ENCODE measurements at places on chromosomes 5 and 9.

GRCh38 chr9:95373069-95373681 is 55.7 kb upstream of the FANCC start:
- no peak for DNase-seq

DNA sequence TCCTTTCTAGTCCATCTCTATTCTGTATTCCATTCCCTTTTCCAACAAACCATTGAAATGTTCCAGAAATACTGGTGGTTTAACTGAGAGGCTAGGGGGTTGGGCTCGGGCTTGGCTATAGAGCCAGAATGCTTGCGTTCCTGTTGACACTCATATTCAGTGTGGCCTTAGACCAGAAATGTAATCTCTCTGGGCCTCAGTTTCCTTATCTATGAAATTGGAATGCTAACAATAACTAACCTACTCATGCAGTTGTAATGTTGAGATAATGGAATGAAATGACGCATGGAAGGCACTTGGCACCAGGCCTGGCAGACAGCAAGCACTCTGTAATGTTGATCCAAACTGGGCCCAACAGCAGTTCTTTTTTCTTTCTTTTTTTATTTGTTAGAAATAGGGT is 26.8 kb downstream of the JADE2 start:
- DNase-seq: no peak

DNA sequence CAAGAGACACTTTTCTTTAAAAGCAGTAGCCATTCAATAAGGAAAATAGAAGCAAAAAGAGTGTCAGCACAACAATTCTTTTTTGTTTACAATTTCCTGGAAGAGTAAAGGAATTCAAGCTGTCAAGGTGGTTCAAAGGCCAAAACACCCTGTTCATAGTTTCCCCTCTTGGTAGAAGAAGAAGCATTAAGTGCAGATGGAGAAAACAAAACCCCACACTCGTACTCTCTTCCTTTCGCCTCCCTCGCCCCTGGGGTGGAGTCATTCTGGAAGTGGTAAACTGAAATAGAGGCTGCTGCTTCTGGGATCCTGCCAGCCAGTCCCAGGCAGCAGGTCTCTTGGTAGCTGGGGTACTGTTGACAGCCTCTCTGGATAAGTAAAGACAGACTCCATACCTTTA is 105.0 kb downstream of the ANKRD55 start:
- DNase-seq: peak; percentile 20

DNA sequence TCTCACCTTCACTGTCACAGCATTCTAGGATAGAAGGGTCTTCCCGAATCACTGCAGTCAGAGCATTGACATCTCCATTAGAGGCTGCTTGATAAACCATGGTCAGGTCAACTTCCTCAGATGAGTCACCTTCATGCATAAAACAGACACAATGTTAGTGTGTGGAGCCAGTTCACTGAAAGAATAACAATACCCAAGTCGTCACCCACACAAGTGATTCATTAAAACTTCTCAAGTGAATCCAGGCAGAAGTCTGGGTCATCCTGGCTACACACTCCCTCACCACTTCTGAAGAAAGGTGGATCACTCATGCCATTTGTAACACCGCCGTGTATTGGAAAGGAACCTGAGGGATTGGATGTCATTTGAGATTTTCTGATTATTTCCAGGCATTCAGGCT is 49.6 kb downstream of the ANKRD55 start:
- no peak for DNase-seq

GRCh38 chr5:162202285-162202880 is 134.8 kb downstream of the GABRG2 start:
- no peak for DNase-seq

DNA sequence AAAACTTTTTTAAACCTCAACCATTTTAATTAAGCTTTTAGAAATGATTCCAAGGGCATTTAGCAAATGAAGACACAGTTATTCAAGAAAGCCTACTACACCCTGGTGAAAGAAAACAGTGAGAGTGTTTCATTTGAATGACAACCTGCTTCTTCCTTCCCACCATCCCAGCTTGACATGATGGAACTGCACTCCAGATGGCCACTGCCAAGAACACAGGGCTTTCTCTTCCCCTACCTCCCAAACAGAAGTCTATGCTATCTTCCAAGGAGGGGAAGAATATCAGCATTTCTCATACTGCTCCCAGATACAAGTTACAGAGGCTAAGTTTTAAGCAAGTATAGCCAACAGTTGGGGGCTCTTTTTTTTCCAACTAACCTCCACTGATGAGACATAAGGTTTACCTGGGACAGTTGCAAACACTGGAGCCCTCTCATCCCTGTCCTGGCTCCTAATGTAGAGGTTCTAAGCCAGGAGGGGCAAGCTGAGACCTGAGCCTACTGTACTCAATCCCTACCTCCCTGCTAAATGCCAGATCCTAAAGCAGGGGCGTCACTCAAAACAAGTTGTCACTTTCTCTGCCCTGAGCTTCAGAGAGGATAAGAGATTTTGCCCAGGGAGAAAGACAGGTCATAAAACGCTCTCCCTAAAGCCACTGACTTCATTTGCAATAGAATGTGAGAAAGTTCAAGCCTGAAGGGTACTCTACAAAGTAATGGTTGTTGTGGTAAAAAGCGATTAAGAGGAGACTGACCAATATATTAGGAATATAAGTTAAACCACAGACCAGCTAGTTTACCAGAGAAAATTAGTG is 88.5 kb upstream of the SLC27A6 start:
- DNase-seq: no peak

DNA sequence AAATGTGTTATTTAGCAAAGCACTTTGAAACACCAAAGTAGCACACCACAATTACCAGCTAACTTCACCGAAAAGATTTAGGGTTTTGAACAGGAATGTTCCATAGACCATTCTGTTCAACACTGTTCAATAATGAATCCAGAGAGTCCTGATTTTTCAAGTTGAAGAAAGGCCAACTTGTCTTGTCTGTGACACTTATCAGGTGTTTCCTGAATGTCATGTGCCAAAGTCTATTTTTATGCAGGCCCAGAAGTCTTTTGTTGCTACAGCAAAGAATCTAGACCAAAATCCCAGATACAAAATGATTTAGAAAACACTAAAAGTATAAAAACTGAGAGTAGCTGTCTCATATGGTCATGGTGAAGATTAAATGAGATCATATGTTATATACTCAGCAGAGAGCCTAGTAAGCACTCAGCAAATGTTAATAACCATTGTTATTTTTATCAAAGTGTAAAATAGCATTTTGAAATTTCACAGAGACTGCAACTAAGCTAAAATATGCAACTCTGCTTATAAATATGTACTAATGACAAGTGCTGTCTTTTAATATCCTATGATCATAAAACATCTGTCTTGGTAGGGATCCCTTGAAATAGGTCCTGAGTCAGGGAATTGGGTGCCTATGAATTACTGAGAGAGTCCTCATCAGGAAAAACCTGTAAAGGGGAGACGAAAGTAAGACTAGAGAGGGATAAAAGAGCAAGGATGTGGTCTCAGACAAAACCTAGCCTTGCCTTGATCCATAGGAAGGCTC is 122.4 kb upstream of the SLC12A2 start:
- peak; percentile 49 for DNase-seq

GRCh38 chr9:21591221-21592062 is 109.3 kb upstream of the IFNE start:
- peak; percentile 79 for DNase-seq

DNA sequence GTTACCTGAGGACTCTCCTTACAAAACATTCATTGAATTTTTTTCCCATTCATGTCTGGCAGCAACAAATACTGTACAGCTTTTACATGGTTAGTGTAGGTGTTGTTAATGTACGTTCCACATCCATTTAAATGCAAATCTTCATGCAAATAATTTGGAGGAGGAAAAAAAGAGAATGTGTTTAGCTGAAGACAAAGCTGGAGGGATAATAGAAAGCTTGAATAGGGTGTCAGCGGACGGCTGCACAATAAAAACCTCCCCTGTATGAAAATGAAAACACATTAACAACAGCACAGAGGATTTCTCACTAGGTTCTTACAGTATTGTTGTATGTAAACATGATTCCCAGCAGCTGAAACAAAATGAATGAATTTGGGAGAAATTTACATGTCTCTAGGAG is 231.5 kb downstream of the ZNF608 start:
- no peak for DNase-seq

Measured in RPMI8226 (cell line).